IMR-90 (cell line): ENCODE measurements at places on chromosomes 2 and 18. TPM values are rescaled to one million over a fixed set of nuclear protein-coding genes. Genes with fewer than 3 reads are reported as not detected.

The FABP1 gene
- not detected in 2 replicates for polyA plus RNA-seq

The VAMP8 gene
- polyA plus RNA-seq = 1.7 and 1.9 TPM in 2 replicates

DNA sequence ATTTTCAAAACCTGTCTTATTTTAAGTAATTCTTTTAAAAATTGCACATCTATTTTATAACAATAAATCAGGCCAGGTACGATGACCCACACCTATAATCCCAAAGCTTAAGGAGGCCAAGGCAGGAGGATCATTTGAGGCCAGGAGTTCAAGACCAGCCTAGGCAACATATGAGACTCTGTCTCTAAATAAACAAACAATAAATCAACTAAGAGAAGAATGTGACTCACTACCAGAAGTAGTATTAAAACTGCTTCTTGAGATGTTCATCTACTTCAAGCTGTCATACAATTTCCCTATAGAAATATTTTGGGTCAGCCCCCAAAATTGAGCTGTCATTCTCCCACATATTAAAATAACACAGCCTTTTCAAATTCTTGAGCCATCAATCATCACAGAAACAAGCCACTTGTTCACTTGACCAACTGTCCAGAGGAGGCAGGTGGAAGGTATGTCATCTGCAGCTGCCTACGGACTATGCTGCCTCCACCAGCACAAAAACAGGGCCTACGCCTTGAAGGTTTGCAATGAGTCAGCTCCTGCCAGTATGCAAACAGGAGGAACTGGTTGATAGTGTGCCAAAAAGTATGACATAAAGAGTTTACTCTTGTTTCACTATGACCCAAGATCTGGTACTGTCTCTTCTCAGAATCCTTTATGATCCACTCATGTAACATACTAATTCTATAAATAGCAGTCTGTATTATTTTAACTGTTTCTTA lies 33.6 kb downstream of the KIDINS220 start:
- peak; percentile 97 for DNase-seq

The ATOH8 gene
- polyA plus RNA-seq = 9.0 and 11.2 TPM in 2 replicates

The TUBB8B gene
- polyA plus RNA-seq = not detected in 2 replicates

The CLEC4F gene
- not detected in 2 replicates for polyA plus RNA-seq

GRCh38 chr18:42296723-42297122 lies 341.7 kb downstream of the PIK3C3 start:
- no peak for DNase-seq

DNA sequence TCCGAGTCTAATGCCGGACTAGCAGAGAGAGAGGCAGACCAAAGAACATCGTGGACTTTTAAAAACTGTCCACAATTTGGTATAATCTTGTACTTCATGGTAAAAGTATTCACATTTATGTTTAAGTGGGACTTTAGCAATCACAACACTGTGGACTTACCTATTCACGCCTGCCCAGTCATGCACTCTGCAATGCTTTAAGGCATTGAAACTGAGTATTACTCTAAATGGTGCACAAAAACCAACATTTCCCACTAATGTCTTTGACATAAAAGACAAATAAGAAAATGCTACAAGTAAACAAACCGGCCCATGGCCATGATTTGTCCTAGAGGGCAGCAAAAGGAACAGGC lies 91.3 kb downstream of the ACVR1 start:
- DNase-seq = no peak

The POTEC gene
- not detected in 2 replicates for polyA plus RNA-seq

GRCh38 chr2:49153252-49153651 lies 1.1 kb downstream of the FSHR start:
- no peak for DNase-seq

DNA sequence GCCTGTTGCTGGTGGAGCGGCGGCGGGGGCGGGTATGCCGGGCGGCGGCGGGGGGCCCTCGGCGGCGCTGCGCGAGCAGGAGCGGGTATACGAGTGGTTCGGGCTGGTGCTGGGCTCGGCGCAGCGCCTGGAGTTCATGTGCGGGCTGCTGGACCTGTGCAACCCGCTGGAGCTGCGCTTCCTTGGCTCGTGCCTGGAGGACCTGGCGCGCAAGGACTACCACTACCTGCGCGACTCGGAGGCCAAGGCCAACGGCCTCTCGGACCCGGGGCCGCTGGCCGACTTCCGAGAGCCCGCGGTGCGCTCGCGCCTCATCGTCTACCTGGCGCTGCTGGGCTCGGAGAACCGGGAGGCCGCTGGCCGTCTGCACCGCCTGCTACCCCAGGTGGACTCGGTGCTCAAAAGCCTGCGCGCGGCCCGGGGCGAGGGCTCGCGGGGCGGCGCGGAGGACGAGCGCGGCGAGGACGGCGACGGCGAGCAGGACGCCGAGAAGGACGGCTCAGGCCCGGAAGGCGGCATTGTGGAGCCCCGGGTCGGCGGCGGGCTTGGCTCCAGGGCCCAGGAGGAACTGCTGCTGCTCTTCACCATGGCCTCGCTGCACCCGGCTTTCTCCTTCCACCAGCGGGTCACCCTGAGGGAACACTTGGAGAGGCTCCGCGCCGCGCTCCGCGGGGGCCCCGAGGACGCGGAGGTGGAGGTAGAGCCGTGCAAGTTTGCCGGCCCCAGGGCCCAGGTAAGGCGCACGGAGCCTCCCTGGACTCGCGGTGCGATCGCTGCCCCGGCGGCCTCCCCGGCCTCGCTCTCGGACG lies 1.0 kb downstream of the ZCCHC2 start:
- peak; percentile 52 for DNase-seq

DNA sequence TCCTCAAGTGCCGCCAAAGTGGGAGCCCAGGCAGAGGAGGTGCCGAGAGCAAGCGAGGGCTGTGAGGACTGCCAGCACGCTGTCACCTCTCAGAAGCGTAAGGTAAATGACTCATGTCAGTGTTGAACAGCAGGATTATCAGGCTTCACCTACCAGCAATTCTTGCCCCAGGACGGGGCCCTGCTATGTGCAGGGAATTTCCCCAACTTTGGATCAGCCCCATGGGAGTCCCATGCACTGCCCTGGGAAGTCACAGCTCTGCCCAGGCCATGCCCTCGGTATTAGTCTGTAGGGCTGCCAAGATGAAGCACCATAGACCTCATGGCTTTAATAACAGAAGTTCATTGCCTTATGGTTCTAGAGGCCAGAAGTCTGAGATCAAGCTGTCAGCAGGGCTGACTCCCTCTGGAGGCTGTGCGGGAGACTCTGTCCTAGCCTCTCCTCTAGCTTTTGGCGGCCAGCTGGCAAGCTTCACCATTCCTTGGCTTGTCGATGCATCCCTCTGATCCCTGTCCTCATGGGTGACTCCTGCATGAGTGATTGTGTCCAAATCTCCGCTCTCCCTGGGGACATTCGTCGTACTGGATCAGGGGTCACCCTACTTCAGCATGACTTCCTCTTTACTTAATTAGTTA lies 55.9 kb downstream of the TRPM8 start:
- DNase-seq = no peak

The GREB1 gene
- polyA plus RNA-seq = 0.05 TPM in 1 of 2 replicates, not detected in the other

The LYG2 gene
- polyA plus RNA-seq = not detected in 2 replicates

GRCh38 chr2:45191146-45191863 lies 182.1 kb upstream of the SIX2 start:
- DNase-seq = peak; percentile 68

- DNase-seq = no peak
Observed at GRCh38 chr2:133957724-133958480, 296.0 kb upstream of the MGAT5 start.

The DNAJC10 gene
- polyA plus RNA-seq = 27.1 and 34.6 TPM in 2 replicates

GRCh38 chr18:9914334-9914583 lies 443 bp downstream of the VAPA start:
- DNase-seq = no peak

GRCh38 chr2:77834360-77835002 lies 312.3 kb upstream of the LRRTM4 start:
- no peak for DNase-seq

The ASXL3 gene
- 0.03 TPM in 2 replicates for polyA plus RNA-seq

DNA sequence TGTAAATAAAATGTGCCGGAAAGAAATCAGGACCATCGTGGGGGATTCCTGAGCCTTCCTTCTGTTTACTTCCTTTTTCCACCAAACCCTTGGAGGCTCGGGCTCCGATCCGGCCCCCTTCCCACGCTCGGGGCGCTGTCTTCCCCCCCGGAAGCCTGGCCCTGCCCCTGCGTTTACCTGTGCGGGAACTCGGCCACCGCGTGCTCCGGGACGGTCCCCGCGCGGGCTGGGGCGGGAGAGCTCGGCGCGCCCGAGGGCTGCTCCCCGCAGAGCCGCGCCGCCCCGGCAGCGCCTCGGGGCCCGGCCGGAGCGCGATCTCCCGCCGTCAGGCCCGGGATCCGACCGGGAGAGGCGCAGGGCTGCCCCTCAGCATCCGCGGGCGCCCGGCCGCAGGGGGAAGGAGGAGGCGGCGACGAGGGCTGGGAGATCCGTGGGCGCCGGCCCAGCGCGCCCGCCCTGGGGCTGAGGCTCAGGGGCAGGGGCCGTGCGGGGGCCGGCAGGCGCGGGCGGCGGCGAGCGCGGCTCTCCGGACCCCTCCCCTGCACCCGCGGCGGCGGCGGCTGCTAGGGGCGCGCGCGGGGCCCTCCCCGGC lies 435 bp downstream of the ADCY3 start:
- no peak for DNase-seq

The C2orf78 gene
- 0.03 TPM in 1 of 2 replicates, not detected in the other for polyA plus RNA-seq

- DNase-seq = no peak
Observed at GRCh38 chr18:21047126-21047525, 64.5 kb downstream of the ROCK1 start.

- DNase-seq = no peak
Observed at GRCh38 chr18:2274613-2275012, 296.7 kb downstream of the METTL4 start.

The INHBB gene
- 0.92 and 1.0 TPM in 2 replicates for polyA plus RNA-seq

- DNase-seq = peak; percentile 18
Observed at GRCh38 chr2:223203971-223204929, 152.3 kb downstream of the KCNE4 start.

The RNF125 gene
- 0.09 and 0.10 TPM in 2 replicates for polyA plus RNA-seq

DNA sequence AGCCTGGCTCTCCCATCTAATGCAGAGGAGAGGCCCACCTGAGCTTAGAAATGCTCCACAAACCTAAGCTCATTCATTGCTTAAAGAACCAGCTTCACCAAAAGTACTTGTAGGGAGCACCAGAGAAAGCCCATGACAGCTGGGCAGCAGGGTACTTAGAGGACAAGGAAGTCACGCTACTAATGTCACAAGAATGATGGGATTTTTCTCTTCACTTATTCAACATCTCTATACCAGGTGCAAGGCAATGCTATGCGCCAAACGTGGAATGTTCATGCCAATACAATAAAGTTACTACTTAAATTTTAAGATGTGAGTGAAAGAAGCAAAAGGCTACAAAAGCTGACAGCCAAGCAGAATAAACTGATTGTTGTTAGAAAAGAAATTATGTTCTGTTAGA lies 36.0 kb downstream of the LONRF2 start:
- no peak for DNase-seq

DNA sequence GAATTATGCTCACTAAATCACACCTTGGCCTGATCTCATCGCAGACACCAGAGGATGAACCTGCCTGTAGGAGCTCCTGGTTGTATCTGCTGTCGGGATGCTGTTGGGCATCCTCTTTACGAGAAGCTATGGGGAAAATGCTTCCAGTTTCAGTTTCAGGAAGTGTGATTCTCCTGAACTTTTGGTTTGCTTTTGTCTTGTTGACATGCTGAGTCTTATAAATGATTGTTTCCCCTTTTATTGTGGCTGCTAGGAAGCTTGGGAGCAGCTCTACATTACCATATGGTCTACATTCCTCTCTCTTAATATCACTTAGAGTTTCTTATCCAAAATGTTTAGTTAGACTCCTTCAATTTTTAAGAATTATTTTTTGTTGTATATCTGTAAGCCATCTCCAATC lies 227.5 kb downstream of the MTX2 start:
- DNase-seq = no peak

DNA sequence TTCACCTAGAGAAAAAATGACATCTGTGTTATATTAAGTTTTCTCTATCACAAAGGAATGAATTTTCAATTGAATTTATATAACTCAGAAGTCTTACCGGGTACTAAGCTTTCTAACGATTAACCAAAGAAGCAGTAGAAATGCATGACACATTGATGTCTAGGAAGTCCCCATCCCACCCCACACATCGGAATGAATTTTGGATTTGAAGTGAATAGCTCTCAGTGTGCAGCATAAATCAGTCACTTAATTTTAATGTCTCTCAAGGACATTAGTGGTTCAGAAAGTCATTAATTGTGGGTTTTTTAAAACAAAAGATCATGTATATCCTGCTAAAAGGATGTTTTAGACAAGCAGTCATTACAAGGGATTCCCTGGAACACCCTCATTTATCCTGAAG lies 141.4 kb upstream of the PIEZO2 start:
- no peak for DNase-seq

GRCh38 chr2:23568211-23568610 lies 183.2 kb downstream of the KLHL29 start:
- DNase-seq = no peak

GRCh38 chr2:148305476-148305875 lies 284.6 kb downstream of the MBD5 start:
- DNase-seq = peak; percentile 32

GRCh38 chr2:144975881-144976280 lies 456.0 kb upstream of the ZEB2 start:
- no peak for DNase-seq

- DNase-seq = peak; percentile 46
Observed at GRCh38 chr2:100819370-100820272, at the start of gene NPAS2. NPAS2 (plus strand) TSS chr2:100820139; CDS start chr2:100904755, 84,616 bp downstream.

DNA sequence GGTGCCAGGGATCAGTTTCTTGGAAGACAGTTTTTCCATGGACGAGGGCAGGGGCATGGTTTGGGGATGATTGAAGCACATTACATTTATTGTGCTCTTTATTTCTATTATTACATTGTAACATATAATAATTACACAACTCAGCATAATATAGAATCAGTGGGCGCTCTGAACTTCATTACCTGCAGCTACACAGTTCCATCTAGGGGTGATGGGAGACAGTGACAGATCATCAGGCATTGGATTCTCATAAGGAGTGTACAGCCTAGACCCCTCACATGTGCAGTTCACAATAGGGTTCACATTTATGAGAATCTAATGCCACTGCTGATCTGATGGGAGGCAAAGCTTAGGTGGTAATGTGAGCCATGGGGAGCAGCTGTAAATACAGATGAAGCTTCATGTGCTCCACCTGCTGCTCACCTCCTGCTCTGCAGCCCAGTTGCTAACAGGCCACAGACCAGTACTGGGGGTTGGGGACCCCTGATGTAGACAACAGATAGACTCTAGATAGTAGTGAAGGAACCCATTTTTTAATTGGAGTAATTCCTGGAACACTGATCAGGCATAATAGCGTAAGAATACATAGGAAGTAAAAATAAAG lies 41.5 kb upstream of the MC4R start:
- DNase-seq = peak; percentile 7

GRCh38 chr2:120224735-120225548 lies 1.7 kb upstream of the TMEM185B start:
- no peak for DNase-seq

DNA sequence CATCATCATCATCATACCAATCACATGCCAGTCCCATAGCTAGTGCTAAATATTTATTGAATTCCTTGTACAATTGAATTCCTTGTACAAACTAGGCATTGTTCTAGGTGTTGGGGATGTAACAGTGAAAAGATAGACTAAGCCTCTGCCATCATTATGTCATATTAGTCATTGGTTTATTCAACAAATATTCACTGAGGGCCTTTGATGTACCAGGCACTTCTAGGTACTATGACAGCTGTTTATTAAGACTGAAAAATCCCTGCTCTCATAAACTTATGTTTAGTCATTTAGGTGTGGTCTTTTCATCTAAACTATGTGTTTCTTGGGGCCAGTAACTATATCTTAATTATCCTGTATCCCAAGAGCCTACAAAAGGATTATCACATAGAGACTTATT lies 412.3 kb upstream of the ETAA1 start:
- DNase-seq = peak; percentile 10

The CD207 gene
- not detected in 2 replicates for polyA plus RNA-seq
